NCI-H187 (cell line): ENCODE measurements at places on chromosomes 3 and 15.

- DNase-seq: no peak
Measured at GRCh38 chr3:124584552-124585391, 145.5 kb upstream of the UMPS start.

DNA sequence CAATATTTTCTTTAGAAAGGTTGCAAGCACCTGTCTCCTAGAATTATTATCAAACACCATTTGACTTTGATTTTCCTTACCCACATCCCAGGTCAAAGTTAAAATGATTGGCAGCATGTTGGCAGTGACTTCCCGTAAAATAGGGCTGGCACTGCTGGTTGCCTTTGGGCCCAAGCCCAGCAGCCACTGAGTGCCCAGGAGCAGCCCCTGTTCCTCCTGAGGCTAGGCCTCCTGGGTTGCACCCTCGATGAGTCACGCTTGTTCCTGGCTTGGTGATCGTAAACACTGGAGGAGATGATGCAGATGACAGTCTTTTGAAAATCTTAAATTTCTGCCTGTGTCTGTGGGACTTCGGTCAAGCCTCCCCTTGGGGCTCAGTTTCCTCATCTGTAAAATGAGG, 290.0 kb downstream of the TLE3 start:
- DNase-seq: no peak

DNA sequence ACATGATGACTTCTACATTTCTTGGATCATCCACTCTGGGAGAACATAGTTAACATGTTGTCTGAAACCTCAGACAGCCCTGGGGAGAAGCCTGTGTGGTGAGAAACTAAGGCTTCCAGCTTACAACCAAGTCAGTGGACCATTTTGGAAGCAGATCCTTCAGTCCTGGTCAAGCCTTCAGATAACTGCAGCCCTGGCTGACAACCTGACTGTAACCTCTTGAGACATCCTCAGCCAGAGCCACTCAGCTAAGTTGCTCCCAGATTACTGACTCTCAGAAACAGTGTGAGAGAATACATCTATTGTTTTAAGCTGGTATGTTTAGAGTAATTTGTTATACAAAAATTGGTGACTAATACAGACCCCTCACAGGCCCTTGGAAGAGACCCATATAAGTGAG, 50.9 kb upstream of the KPNA4 start:
- no peak for DNase-seq

DNA sequence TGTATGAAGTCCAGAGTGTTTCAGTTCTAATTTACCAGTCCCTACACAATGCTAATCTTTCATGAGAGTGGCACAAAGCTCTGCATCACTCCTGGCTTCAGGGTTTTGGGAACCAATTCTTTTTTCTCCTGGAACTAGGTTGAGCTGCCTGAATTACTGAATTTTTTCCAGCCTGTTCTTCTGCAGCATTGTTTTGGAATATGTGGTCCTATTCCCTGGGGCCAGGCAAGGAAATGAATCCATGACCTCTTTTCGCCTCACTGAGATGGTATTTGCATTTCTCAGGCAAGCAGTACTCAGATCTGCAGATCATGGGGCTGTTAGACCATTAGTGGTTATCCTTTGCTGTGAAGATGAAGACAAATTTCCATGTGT, 25.6 kb upstream of the GPR171 start:
- DNase-seq: no peak

- no peak for DNase-seq
Measured at GRCh38 chr3:88219138-88219792, 69.5 kb downstream of the C3orf38 start.

GRCh38 chr3:31106204-31106603, 211.7 kb upstream of the GADL1 start:
- DNase-seq: no peak

DNA sequence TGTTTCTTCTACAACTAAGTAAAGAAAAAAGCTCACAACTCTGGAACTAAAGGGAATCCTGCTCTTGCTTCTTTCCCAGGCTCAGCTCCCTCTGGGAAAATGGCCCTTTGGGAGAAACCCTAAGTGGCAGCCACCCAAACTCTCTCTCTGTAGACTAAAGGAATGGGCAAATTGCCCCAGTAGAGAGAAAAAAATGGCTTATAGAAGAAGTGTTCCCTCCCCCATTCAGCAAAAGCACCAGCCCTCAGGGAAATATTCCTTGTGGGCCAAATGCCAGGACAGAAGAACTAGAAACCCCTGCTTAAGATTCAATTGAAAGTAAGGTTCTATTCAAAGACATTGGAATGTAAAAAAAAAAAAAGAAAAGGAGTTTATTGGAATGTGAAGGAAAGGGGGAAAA, 603.7 kb upstream of the ALCAM start:
- DNase-seq: no peak

- DNase-seq: no peak
Measured at GRCh38 chr3:54901906-54902685, 25.8 kb downstream of the LRTM1 start.

DNA sequence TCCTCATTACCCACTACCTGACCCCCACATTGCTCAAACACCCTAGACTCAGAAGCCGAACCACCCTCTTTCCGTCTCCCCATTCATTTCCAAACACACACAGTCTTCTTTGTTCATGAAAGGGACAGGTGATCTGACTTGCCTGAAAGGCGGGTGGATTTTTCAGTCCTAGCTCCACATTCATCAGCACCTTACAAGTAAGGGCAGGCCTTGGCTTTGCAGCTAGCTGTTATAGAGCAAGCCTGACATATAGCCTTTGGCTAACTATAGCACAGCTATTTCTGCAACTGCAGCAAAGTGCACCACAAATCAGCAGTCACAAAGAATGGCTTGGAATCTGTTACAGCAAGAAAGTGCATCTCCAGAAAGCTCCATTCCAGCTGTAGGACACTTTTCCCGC, 139.8 kb downstream of the XXYLT1 start:
- no peak for DNase-seq

- no peak for DNase-seq
Measured at GRCh38 chr3:63354160-63354559, 76.1 kb downstream of the SYNPR start.

DNA sequence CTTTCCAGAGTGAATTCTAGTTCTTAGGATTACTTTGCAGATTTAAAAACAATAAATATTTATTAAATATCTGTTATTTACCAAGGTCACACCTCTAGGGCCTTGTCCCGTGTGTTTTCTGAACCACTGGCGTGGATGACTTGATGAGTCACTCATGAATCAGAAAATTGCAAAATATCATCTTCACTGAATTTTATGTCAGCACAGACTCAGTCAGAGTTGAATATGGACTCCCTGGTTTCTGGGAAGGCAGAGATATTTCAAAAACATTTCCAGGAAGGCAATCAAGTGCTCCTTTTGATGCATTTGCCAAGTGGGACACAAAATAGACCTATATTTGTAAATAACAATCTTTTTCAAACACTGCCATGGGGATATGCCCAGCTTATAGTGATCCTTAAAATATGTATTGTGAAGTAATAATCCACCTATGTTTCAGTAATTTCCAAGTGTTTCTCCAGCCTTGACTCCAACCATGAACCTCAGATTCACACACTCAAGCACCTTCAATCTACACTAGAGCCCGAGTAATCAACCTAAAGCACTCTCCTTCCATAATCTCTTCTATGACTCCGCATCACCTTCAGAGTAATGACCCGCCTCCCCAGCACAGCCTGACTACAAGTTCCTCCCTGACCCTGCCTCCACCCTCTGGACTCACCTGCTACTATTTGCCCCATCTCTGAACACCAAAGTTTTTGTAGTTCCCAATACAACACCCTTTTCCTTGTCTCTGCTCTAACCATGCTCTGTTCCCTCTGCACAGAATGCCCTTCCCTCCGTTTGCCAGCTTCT, 24.3 kb downstream of the DPH3 start:
- no peak for DNase-seq

DNA sequence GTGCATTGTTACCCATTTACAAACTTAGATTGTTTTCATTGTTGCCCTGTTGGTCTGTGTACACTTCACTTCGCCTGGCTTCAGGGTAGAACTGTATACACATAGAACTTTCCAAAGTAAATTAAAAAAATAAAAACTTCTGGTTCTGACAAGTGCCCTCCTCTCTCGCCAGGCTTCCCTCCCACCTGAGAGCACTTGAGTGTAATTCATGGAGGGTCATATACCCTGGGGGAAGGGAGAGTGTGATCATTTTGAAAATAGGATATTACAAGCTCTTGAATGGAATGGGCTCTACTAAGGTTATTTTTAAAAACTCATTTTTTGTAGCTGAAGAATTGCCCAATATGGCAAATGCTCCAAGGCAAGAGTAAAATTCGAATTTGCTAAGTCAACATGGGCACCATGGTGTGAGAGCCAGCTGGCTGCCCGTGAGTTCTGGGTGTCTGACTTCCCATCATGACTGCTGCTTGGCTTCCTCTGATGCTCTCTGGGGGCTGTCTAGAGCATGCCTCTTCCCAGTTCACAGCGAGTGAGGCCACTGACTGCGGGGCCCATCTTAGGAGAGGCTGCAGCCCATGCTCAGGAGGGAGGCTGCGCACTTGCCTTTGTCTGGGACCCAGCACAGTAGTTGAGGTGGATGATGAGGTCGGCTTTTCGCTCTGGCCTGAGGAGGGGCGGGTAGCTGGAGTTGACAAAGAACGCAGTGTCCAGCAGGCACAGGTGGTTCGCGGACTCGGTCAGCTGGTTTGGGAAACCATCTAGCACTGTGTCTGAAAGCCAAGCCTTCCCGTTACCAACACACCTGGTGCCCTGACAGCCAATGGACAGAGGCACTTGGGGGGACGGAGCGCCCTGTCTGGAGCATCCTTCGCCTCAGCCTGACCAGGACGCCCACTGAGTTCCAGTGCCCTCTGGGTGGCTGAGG, 13.1 kb upstream of the EHD4 start:
- DNase-seq: no peak

DNA sequence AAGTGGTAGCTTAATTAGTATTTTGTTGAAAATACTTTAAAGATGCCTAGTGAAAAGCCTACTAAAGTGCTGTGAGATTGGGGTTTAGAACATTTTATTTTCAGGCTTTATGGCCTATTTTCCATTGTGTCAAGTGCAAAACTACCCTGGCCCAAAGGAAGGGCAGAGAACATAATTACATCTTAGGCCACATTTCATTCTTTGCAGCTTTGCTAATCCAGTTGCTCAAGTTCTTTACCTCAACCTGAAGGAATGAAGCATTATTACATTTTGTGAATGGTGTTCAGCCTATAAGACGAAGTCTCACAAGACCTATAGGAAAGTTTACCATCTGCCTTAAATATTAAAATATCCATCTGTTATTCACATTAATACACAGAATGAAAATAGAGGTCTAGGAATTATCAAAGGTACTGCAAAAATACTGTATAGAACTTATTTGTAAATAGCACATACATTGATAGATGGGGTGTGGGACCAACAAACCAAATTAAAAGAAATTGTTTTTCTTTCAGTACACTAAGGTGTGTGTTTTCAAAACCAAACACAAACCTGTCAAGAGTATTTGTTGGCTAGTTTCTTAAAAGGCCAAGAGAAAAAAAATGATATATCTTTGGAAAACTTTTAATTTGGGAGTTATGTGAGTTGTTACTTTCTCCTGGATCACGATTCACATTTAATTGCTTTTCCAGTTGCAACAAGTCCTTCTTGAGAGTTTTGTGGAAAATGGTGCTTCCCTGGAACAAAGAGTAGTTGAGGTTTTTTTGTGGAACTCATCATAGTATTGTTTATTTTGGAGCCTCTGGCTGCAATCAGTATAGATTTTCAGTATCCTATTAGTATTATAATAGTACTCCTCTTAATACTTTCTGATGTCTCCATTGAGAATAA, 12.0 kb upstream of the SETD5 start:
- DNase-seq: no peak

GRCh38 chr3:27253831-27254230, 115.4 kb downstream of the NEK10 start:
- no peak for DNase-seq

DNA sequence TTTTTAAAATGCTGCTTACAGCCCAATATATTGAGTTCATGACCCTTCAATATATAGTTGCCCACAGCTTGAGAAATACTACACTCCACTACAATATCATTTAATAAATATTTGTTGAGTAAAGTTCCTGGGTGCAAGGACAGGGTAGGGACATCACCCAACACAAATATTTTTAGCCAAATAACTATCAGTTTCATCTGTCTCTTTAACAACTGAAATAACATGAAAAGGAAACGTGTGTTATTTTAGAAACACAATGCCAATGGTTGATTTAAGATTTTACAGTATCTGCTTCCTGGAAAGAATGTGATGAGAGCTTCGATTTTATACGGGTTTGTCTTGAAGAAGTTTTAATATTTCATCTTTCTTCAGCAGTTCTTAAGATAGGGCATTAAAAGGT, 67.7 kb upstream of the CDV3 start:
- DNase-seq: no peak

- no peak for DNase-seq
Measured at GRCh38 chr15:47442371-47442770, 274.9 kb upstream of the SEMA6D start.

DNA sequence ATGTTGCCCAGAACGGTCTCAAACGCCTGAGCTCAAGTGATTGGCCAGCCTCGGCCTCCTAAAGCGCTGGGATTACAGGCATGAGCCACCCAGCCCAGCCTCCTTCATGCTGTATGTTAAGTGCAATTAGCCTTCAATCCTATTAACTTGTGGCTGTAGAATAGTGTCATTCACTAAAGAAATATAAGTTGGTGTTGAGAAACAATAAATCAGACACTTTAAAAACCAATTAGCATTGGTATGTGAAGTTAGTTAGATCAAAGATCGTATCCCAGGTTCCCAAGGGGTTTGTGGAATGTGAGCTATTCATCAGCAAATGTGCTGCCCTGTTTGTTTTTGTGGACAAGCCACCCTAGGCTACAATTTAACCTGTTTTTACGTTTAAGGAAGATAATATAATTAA, 11.0 kb upstream of the PIK3CB start:
- DNase-seq: no peak

DNA sequence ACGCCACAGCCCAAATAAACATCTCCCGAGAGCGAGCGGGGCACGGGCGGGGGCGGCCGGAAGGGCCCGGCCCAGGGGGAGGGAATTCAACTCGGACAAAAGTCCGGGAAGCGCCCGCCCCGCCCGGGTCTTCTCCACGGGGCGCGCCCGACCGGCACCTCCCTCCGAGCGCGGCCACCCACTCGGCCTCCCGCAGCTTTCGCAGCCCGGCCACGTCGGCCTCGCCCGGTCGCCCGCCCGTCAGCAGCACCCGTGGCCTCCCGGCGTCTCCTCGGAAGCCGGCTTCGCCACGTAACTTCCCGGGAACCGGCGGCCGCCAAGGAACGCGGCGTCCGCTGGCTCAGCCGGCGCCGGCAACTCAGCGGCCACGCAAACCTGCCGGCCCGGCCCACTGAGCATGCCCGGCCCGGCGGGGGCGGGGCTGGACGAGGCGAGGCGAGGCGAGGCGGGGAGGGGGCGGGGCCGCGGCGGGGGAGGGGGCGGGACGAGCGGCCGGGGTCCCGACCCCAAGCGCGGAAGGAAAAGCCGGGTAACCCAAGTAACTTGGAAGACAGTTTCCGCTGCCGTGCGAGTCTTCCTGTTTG, at the start of gene TJP1:
Gene TJP1, minus strand, starts transcription at position 369 of the 584 bp plus-strand sequence. CDS start 440 bp downstream, outside the sequence.
- DNase-seq: peak; percentile 17

DNA sequence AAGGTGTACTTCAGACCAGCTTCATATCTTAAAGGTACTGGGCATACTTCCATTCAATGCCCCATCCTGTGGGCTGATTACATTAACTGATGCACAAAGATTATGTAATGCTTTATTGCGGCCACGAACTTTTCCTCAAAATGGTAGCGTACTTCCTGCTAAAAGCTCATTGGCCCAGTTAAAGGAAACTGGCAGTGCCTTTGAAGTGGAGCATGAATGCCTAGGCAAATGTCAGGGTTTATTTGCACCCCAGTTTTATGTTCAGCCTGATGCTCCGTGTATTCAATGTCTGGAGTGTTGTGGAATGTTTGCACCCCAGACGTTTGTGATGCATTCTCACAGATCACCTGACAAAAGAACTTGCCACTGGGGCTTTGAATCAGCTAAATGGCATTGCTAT, 3.4 kb downstream of the SKIL start:
- no peak for DNase-seq

GRCh38 chr3:62710751-62711150, 164.5 kb downstream of the CADPS start:
- no peak for DNase-seq
